Activated CD8-positive, alpha-beta T cell treated with anti-CD3 and anti-CD28 coated beads for 36 hours (primary cell): ENCODE measurements at places on chromosomes 2 and 18. TPM values are rescaled to one million over a fixed set of nuclear protein-coding genes. Genes with fewer than 3 reads are reported as not detected.

The TTN gene
- 2.8 TPM for total RNA-seq

The LIMS2 gene
- 23.6 TPM for total RNA-seq

The RUFY4 gene
- total RNA-seq = 0.76 TPM

The PID1 gene
- not detected for total RNA-seq

The SERPINB3 gene
- total RNA-seq = not detected

The MOGAT1 gene
- not detected for total RNA-seq

The BOLL gene
- total RNA-seq = not detected

The ST8SIA3 gene
- total RNA-seq = not detected

The PSME4 gene
- total RNA-seq = 54.4 TPM

The ANO7 gene
- 5.4 TPM for total RNA-seq

The CCDC74B gene
- total RNA-seq = 3.0 TPM

The AGXT gene
- total RNA-seq = not detected

The ST8SIA5 gene
- not detected for total RNA-seq

- DNase-seq = peak; percentile 74
Measured at GRCh38 chr2:238379096-238379810, 47.5 kb upstream of the ASB1 start.

DNA sequence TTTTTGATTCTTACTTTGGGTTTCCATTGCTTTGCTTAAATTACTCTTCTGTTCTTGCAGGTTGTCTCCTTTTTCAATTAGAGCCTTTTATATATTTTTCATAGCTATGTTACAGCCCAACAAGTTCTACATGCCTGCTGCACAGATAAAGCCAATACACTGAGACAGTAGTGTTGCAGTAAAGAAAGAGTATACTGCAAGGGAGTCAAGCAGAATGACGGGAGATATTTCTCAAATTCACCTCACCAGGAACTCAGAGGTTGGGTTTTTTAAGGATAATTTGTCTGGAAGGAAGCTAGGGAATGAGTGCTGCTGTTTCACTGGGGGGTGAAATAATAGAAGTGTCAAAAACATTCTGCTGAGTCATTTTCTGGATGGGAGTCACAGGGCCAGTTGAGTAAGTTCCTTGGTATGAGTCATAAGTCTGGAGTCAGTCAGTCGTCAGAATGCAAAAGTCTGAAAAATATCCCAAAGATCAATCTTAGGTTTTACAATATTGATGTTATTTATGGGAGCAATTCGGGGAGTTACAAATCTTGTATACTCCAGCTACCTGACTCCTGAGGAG lies 193.0 kb upstream of the RGPD4 start:
- DNase-seq = no peak

- DNase-seq = no peak
Measured at GRCh38 chr2:15281681-15282080, 279.5 kb downstream of the NBAS start.

DNA sequence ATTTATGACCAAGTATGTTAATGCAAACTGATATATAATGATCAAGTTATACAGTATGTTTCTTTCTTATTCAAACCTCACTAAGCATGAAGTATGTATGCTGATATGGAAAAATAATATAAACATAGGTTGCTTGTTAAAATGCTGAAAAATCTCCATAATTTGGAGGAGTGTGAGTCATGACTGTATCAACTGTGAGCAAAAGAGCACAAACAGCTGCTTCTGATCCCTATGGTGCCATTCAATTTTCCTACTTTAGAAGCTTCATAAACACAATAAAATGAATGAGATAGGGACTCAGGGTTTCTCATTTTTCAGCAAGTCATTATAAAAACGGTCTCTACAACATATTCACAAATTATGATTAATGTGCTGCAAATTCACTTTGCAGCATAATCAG lies 129.9 kb upstream of the TFPI start:
- no peak for DNase-seq

GRCh38 chr2:20184067-20184938 lies 40.6 kb downstream of the SDC1 start:
- no peak for DNase-seq

DNA sequence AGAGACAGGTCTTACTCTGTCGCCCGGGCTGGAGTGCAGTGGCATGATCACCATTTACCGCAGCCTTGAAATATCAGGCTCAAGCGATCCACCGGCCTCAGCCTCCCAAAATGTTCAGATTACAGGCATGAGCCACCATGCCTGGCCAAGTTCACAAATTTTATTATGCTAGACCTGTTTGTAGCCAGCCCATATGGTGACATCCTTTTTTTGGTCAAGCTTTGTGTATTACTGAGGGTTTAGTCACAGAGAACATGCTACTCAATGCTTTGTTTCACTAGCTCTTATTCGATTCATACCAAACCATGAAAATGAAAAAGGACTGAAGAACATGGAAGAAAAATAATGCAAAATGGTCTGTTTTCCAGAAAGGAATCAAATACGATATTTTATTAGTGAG lies 41.4 kb downstream of the DGKD start:
- no peak for DNase-seq

- no peak for DNase-seq
Measured at GRCh38 chr18:55509631-55510324, 78.2 kb downstream of the TCF4 start.

DNA sequence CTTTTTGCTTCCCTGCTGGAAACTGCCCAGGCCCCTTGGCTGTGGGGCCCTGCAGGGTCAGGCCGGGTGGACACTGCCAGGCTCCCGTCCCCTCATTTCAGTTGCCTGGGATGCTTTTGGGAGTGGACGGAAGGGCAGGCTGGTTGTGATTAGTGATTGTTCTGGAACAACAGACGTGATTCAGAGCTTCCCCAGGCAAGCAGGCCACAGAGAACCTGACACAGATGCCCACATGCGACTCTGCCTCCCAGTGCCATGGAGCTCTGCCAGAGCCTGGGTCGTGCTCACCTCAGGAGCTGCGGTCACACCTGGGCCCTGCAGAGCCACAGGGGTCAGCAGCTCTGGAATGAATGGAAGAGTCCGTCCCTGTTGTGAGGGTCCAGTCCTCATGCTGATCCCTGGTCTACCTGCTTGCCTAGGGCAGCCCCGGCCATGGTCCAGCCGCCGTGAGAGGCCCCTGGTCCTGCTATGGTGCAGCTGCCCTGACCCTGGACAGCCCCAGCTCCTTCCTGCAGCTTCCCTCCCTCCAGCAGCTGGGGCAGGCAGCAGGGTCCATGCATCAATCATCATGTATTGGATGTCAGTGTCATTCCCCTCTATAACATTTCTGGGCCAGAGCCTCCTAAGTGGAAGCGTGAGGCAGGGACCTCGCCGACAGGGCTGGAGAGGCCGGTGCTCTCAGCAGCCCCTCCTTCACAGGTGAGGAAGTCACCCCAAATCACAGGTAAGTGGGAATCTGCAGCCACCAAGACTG lies 518.6 kb upstream of the MYT1L start:
- no peak for DNase-seq

GRCh38 chr2:223580951-223581350 lies 21.2 kb downstream of the SCG2 start:
- no peak for DNase-seq

DNA sequence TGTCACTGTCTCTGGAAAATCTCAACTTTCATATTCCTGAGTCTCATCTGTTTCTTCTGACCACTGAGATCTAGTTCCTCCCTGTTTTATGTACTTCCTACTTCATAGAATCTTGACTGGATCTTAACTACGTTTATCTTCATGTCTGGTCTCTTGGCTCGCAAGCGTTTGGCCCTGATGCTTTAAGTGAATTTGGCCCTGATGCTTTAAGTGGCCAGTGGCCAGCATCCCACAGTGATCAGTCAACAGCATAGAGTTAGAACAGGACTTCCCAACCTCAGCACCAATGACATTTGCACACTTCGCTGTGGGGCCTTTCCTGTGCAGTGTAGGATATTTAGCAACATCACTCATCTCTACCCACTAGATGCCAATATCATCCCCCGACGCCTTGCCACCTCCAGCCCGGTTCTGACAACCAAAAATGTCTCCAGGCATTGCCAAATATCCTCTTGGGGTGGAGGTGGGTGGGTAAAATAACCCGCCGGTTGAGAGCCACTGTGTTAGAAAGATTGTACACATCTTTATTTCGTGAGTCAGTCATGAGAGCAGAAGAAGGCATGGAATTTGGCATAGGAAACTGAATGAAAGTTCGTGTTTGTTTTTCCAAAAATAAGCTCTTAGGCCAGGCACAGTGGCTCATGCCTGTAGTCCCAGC lies 12.2 kb downstream of the TM4SF20 start:
- DNase-seq = no peak

DNA sequence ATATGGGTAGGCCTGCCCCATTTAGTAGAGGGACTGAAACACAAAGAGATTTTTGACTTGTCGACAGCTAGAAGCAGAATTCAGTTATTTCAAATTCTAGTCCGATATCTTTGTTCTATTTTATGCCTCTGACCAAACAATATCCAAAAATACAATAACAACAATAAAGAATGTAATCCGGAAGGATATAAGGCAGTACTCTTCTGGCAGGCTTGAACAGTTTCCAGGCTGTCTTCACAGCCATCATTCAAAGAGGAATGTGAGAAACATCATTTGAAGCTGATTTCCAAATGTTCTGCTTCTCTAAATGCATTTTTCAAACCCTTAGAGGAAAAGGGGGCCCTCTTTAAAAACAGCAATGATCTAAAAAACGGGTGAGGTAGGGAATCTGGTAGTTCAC lies 36.7 kb upstream of the SPTBN1 start:
- no peak for DNase-seq

GRCh38 chr2:47189635-47190034 lies 34.5 kb upstream of the STPG4 start:
- DNase-seq = no peak

GRCh38 chr2:12223732-12224131 lies 477.3 kb downstream of the LPIN1 start:
- peak; percentile 6 for DNase-seq

- no peak for DNase-seq
Measured at GRCh38 chr2:130915595-130916437, 79.1 kb downstream of the ARHGEF4 start.

DNA sequence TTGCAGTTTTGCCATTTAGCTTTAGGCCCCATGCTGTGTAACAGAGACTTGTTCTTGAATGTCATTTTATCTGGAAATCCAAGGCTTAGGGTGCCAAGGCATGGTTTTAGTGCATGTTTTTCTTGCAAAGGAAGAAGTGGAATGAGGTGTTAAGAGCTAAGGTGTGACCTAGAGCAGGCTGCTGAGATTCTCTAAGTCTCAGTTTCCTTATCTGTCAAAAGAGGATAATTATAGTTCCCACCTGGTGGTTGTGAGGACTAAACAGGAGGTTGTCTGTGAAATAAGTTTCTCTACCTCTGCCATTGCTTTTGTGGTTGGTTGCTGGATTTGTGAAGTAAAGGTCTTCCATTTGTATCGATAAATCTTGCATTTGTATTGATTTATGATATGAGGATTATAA lies 82.0 kb downstream of the TANC1 start:
- no peak for DNase-seq

GRCh38 chr2:39821871-39822270 lies 42.8 kb upstream of the THUMPD2 start:
- DNase-seq = no peak

GRCh38 chr2:157699806-157700205 lies 71.1 kb upstream of the ACVR1C start:
- no peak for DNase-seq

GRCh38 chr2:26223018-26223417 lies 21.4 kb downstream of the HADHA start:
- DNase-seq = no peak

GRCh38 chr2:207251022-207251421 lies 85.3 kb upstream of the KLF7 start:
- DNase-seq = no peak

DNA sequence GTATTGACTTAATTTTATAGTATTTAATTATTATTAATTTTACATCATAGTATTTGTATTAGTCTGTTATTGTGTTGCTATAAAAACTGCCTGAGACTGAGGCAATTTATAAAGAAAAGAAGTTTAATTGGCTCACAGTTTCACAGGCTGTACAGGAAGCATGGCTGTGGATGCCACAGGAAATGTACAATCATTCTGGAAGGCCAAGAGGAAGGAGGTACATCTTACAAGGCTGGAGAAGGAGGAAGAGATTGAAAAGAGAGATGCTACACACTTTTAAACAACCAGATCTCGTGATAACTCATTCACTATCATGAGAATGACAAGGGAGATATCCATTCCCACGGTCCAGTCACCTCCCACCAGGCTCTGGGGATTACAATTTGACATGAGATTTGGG lies 2019.4 kb upstream of the PIK3C3 start:
- DNase-seq = no peak

- DNase-seq = no peak
Measured at GRCh38 chr2:98295275-98295674, 51.0 kb upstream of the CNGA3 start.

DNA sequence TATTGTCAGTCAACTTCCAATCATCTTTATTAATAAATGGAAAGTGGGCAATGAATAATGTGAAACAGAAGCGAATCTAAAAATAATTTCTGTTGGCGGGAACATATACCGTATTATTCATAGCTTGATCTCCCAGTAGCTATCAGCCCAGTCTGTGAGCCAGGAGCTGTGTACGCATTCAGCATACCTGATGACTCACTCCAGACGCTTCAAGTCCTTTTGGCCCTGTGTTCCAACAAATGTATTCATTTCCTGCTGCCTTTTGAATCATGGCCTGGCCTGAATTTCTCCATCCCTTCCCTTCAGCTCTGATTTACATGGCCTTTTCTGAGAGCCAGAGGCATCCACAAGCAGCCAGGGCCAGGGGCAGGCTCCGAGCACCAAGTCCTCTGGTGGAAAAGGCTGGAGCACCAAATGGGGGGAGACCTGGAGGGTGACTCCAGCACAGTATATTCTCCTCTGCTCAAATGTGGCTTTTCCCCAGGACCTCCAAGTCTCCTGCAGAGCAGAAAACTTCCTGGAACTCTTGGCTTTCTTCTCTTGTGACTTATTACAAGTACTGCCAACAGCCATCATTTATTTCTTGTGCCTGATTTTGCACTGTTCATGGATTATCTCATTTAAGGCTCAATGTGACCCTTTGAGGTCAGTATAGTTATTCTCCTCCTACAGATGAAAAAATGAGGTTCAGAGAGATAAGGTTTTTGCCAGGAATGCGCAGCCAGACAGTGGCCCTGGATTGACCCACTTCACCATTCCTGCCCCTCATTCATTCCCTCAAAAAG lies 108.7 kb downstream of the EN1 start:
- no peak for DNase-seq

GRCh38 chr2:133040170-133040569 lies 370.2 kb upstream of the LYPD1 start:
- DNase-seq = no peak

- no peak for DNase-seq
Measured at GRCh38 chr2:224658780-224659405, 57.3 kb downstream of the CCDC195 start.

DNA sequence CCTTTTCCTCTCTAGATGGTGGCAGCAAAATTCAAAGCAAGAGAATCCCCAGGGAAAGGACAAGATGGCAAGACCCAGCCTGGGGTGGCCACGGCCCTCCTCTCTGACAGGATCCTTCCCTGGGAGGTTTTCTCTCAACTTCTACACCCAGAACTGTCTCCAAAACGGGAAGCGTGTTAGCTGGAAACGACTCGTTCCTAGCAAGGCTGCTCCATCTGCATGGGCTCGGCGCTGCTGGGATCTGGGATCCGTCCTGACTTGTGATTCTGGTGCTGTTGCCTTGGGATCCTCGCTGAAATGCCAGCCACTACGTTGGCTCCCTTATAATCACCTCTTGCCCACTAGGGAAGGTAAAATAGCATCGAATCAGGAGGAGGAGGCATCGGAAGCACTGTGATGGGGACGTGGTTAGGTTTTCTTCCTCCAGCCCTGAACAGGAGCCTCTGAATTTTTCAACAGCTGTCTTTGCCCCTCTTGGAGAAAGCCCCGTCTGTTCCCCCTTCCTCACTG lies 514.8 kb upstream of the MYT1L start:
- no peak for DNase-seq
